ENCODE measurements at places on chromosomes 7 and 10. TPM values are rescaled to one million over a fixed set of nuclear protein-coding genes. Genes with fewer than 3 reads are reported as not detected.

The MGMT gene
- total RNA-seq = 24.5 TPM

The LIPF gene
- not detected for total RNA-seq

The PDZD7 gene
- total RNA-seq = 3.8 TPM

The ITGB8 gene
- total RNA-seq = 207 TPM

The KIF11 gene
- total RNA-seq = 0.89 TPM

All from sciatic nerve (tissue), 2 donors.